ENCODE measurements at places on chromosomes 3 and 15.

- DNase-seq = no peak
These were observed 33.0 kb upstream of the KLF13 start for GRCh38 chr15:31293655-31294054.

DNA sequence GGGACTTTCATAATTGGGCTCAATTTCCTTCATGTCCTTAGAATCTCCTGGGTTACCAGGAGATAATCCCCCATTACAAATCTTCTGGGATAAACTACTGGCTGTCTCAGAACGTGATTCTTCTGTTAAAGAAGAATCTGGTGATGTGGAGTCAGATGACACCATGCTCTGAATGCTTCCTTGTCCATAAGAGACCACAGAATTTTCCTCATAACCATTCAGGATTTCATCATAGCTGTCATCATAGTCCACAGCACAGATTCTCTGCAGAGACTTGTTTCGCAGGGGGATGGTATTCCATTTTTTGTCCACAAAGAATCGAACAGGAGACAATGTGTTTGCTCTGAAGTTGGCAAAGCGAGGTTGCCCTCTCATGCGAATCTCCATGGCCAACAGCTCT lies 109.8 kb upstream of the TSPAN3 start:
- no peak for DNase-seq

DNA sequence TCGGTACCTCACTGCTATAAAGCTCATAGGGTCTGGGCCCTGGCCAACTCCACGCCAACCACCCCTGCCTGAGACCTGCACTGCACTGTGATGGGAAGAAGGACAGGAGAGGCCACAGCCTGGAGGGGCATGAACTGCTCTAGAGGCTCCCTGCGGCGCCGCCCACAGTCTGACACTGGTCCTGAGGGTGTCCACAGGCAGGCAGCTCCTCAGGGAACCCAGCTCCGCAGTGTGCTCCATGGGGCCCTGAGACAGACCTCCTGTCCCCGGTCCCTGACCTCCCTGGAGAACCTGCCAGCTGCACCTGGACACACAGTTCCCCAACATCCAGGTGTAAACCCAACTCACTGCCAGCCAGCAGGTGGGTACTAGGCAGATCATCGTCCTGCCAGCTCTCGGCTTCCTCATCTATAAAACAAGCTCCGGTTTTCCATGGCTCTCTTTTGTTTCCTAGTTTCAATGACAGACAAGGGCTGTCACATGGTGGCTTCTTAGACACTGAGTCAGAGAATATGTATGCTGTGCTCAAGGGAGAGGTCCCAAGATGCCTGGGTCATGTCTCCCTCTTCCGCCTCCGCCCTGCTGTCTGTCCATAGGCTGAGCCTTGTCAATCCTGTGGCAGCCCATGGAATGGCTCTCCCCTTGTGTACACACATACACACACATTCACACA lies 5.1 kb upstream of the HAPLN3 start:
- no peak for DNase-seq

GRCh38 chr3:11288786-11289637 lies 16.8 kb downstream of the ATG7 start:
- no peak for DNase-seq

DNA sequence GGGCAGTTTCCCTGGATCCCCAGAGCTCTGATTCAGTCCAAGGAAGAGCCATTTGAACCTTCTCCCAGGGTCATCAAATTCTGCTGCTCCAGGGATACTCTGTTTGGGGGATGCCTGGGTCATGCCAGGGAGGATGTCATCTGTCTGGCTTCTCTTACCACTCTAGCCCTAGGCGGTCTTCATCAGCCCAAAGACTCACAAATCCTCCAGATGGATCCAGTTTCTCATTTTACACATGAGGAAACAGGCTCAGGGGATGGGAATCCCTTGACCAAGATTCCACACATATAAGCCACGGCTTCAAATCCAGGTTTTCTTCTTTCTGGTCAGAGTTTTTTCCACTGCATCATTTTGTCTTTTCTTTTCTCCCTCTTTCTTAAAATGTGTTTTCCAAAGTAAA lies 36.7 kb downstream of the SLC28A1 start:
- DNase-seq = no peak

GRCh38 chr3:128060473-128061381 lies 8.5 kb downstream of the SEC61A1 start:
- DNase-seq = no peak

GRCh38 chr3:181487236-181487978 lies 224.3 kb upstream of the SOX2 start:
- DNase-seq = no peak

DNA sequence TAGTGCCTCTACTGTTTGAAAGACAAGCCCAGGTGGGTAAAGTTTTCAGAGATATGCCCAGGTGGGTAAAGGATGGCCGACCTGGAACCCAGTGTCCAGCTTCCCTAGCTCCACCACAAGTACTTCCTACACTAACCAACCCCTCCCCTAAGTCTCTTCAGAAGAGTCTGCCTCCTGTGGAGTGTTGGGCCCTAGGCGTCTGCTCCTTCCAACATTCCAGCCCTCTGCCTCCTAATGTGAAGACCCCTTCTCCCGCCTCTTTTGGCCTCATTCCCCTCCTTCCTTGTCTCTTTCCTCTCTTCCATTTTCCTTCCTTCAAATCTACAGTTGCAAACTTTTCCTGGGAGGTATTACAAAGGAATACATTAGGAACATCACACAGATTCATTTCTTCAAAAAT lies 38.6 kb downstream of the CNTN3 start:
- DNase-seq = no peak

DNA sequence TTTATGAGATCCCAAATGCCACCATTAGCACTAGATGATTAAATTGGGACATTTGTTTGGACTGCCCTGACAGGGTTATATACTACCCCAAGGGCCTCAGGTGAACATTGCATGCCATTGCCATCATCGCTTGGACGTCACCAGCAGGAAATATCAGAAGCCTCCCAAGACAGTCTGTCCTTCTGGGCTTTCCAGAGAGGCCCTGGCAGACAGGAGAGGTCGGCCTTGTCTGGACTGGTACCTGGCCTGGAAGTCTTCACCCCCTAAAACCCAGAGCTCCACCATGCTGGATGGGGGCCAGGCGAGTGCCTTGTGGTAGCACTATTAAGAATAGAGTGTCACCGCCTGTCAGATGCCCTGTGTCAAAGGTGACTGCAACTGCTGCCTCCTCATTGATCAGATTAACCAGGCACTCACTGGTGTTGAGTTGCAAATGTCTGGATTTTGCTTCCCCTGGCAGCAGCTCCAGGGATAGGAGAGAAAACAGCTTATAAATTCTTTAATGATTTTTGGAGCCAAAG lies 324.1 kb upstream of the RASGRP1 start:
- no peak for DNase-seq

GRCh38 chr15:85027421-85027820 lies 45.8 kb downstream of the PDE8A start:
- no peak for DNase-seq

DNA sequence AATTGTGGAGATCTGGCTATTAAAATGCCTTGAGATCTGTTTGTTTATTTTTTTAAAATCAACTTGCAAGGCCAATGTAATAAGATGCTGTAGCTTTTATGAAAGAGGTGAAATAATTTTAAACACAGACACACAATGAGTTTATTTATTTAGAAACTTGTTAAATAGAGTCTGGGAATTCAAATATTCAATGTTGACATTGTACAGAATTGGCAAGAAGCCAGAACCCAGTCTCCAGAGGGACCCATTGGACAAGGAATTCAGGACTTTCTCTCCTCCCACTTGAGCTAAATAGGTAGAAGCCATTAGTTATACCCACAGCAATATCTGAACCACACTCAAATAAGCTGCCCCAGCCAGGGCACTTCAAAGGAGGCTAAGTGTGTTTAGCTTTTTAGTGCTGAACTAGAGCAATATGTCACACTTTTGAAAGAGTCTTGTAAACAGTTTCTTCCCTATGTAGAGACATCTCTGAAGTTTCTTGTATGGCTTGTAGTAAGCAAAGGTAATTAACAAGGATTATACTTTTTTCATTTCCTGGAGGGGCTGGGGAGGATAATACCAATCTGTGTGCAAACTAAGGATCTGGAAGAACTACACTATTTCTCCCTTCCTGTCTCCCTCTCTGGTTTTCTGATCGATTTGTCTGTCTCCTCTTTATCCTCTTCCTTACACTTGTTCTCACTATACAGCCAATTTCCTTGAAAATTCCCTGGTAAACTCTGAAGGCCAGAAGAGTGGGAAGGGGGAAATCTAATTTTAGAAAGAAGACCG lies 6.0 kb downstream of the MECOM start:
- DNase-seq = no peak

DNA sequence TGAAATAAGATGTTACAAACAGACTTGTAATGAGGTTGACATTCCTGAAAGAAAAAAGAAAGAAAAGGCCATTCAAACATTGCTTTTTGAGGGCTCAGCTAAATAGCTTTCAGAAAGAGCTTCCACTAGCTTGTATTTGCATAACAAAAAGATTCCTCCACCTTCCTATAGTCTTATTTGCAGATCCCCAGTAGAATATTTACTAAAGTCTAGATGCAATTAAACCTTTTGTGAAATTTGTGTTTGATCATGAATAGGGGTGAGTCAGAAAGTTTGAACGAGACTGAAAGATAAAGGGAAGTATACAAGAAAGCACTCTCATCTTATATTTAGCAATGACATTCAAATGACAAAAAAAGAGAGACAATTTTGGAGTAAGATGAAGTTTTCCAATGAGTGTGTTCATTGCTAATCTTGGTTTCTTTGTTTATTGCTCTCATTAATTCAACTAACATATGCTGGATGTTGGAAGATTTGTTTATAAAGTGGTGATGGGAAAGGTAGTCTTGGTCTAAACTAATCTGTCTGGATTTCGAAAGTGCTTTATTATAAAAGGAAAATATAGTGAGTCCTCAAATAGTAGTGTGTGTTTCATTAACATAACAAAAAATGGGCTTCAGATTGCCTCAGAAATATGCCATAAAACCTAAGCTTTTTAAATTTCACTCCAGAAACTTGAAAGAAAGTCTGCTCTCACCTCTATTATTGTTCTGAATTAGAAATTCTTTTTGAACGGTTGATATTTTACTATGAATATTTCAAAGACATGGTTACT lies 9.1 kb upstream of the CADPS start:
- no peak for DNase-seq

GRCh38 chr3:22115581-22115980 lies 364.6 kb upstream of the ZNF385D start:
- DNase-seq = no peak

DNA sequence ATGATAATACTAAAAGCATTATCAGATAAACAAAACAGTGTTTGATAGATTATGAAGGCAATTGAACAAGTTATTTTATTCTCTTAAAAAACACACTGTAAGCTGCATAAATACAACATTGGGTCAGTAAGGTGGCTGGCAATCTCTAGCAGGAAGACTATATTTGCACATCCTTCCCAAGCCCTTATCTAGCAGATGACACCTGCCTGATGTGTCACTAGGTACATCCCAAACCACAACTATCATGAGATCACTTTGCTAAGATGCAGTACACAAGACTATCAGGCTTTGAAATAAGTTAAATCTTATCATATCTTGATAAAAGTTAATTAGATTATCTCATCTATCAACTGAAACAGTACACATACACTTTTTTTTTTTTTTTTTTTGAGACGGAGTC lies 417.4 kb downstream of the MECOM start:
- no peak for DNase-seq

DNA sequence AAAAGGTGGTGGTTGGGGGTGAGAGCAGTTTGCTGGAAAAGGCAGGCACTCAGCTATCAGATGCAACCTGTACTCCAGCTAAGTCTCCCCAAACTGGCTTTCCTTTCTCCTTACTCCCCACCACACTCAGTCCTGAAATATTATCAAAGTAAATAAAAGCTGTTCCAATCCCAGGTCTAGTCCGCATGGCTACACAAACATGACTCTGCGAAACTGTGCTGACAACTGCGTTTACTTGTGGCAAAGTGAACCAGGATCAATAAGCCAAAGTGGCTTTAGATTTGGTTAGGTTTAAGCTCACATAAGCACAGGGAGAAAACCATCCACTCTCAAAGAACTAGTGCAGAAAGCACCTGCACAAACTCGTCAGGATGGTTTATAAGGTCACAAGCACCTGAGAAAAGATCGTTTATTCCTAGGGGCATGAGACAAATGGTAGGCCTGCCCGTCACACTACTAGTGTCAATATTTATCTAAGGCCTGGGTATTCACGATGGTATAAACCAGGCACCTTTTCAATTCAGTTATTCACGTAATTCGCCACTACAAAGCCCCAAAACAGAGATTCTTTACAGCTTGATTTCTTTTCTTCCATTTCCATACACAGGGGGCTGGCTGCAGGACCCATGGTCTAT lies 25.3 kb downstream of the LRIG1 start:
- DNase-seq = no peak

DNA sequence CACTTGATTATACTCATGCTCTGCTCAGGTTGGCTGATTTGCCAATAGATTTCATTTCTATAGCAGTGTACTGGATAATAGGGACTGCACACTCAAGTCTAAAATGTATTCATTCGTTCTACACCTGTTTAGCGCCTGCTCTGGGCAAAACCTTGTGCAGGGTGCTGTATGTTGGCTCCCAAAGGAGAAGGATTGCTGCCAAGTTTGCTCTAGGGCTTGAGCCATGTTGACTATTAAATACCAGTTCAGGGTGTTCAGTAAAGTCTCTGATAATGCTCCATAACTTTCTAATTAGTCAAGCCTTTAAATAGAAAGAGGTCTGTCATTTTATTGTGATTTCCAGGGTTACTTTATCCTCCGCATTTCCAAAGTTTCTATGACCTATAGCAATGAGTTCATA lies 470.2 kb downstream of the MAGI1 start:
- no peak for DNase-seq

DNA sequence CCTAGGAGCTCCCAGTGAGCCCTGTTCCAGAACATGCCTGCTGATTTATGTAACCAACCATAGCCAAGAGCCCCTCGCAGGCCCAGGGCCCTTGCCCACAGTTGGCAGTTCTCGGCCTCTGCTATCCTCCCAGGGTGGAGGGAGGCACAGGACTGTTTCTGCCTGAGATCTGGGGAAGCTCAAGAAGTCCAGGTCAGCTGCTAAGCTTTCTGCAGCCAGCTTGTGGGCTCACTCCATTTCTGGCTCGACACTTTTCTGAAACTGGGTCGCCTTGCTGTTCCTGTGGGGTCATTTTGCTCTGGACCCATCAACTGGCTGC lies 72.5 kb upstream of the HERC1 start:
- no peak for DNase-seq

- DNase-seq = no peak
These were observed 62.7 kb downstream of the ADAMTSL3 start for GRCh38 chr15:83716605-83717004.
